ENCODE measurements at places on chromosomes 1 and 21.
A peak's percentile ranks its signal among the peaks of the same experiment; 100 is the strongest.

GRCh38 chr21:43829575-43830119 lies 35.4 kb upstream of the AGPAT3 start:
- no peak for DNase-seq

DNA sequence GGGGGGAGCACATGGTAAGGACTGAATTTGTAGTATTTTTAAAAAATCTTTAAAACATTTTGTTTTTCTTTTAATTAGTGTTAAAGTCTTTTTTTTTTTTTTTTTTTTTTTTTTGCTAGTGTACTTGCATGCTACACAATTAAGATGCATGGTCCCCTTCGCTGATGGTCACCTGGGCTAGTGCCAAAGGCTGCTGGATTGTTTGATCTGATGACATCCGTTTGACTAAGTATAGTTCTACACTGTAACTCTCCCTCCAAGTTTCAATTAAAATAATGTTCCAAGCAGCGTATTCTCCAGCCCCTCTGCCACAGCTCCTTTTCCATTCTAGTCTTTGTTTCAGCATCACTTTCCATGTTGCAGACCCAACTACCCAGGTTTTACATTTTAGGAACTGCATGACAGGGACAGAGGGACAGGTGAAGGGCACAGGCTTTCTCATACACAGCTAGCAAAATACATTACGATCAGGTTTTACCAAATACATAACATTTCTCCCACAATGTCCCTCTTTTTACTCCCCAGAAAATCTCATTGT lies 852 bp upstream of the RAVER2 start:
- no peak for DNase-seq

DNA sequence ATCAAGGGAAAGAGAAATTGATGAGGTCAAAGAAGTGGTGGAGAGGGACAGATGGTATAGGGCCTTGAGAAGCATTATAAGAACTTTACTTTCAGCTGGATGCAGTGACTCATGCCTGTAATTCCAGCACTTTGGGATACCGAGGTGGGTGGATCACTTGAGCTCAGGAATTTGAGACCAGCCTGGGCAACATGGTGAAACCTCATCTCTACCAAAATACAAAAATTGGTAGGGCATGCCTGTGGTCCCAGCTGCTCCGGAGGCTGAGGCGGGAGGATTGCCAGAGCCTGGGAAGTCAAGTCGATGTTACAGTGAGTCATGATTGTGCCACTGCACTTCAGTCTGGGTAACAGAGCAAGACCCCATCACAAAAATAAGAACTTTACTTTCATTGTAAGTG lies 5.7 kb downstream of the TMEM50A start:
- DNase-seq, result no peak

- DNase-seq, result no peak
Observed at GRCh38 chr1:89711140-89711778, 78.3 kb downstream of the LRRC8C start.

DNA sequence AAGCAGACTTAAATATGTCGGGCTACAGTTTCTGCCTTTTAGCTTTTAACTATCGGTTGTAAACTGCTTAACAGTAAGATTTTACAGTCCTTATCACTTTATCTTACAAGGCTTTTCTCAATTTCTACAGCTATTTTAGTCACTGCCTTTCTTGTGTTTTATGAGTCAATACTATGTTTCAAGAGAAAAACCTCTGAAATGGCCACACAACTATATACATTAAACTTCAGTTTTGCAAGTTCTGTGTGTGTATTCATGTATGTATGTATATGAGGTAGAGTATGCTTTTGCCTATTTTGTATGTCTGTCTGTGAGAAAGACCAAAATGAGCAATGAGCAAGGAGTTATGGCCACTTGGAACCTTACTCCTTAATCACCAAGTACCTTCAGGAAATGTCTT lies 169.8 kb downstream of the SYT2 start:
- DNase-seq, result no peak

DNA sequence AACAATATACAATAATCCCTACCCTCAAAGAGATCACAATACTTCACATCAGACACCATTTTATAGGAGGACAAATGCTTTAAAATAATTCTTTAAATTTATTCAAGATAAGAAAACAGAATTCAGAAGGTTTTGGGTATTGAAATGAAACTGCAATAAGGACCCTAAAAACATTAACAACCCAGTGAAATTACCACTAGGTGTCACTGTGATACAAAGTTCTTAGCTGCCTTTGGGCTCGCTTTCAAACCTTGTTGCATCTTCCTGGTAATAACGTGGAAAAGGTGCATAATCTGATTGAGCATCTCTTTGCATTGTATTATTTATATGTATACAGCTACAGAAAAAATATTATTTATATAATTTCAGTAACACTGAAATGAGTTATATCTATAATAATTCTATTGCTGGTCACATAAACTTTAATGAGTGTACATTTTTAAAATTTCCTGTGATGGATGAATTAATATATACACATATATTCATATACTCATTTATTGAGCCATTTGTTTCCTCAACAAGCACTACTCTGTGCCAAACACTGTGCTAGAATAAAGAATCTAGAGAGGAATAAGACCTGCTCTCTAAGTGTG lies 185.2 kb downstream of the FAF1 start:
- peak; percentile 17 for DNase-seq
